Dermis blood vessel endothelial cell (primary cell): ENCODE measurements at places on chromosomes 6 and 20. TPM values are rescaled to one million over a fixed set of nuclear protein-coding genes. Genes with fewer than 3 reads are reported as not detected.

The CD24 gene
- total RNA-seq: 9.4 and 21.6 TPM in 2 replicates

The BMP6 gene
- 234 TPM in 2 replicates for total RNA-seq

- DNase-seq: no peak
Measured at GRCh38 chr6:142376115-142376514, 74.3 kb downstream of the ADGRG6 start.

GRCh38 chr6:6749702-6750491, 161.4 kb downstream of the LY86 start:
- peak; percentile 65 for DNase-seq

- DNase-seq: no peak
Measured at GRCh38 chr20:17343091-17343490, 116.3 kb downstream of the PCSK2 start.
